HT1080 (cell line): ENCODE measurements at places on chromosomes 5 and 9. TPM values are rescaled to one million over a fixed set of nuclear protein-coding genes. Genes with fewer than 3 reads are reported as not detected.

The BAAT gene
- total RNA-seq = 0.03 TPM in 1 of 2 replicates, not detected in the other

- DNase-seq = no peak
Observed at GRCh38 chr5:142411656-142412425, 87.0 kb upstream of the SPRY4 start.

DNA sequence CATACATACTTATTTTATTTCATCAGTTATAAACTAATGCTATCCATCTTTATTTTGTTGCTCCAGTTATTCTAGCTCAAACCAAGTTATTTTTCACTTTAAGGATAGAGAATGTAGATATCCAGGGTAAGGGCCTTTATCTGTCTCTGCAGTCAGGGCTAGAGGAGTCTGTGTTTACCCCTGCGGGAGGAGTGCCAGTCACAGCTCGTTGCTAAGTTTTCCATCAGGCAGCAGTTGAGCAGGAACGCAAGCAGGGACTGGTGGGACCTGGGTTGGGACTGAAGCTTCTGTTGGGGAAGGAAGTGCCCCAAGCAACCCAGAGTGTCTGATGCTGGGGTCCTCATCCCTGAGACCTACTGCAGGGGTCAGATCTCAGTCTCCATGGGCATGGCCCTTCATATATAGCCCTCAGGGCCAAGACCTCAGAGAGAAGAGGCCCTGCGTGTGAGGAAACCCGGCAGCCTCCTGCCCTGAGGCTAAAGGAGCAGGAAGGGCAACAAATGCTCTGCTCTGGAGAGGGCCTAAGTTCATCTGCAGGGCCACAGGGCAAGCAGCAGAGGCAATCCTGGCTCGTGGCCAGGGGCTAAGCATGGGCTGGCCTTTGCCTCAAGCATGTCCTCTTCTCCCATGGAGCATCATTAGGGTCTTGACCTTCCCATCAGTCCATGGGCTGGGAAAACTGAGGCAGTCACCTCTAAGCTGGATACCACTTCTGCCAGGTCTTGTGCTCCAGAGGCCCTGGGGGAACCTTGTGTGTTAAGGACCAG is 6.6 kb downstream of the SLC22A4 start:
- DNase-seq = no peak

GRCh38 chr5:36209664-36210063 is 32.1 kb downstream of the NADK2 start:
- DNase-seq = no peak
